ENCODE measurements at places on chromosomes 1 and 21. TPM values are rescaled to one million over a fixed set of nuclear protein-coding genes. Genes with fewer than 3 reads are reported as not detected.

Gene CAMK1G
- polyA plus RNA-seq = 15.1 TPM

Gene MAN1C1
- 0.26 TPM for polyA plus RNA-seq

Gene AMY1B
- polyA plus RNA-seq = not detected

Gene OR10J1
- not detected for polyA plus RNA-seq

Gene SLC44A5
- 7.8 TPM for polyA plus RNA-seq

Gene PCNT
- polyA plus RNA-seq = 15.2 TPM

Gene CR1L
- polyA plus RNA-seq = not detected

Gene CELF3
- polyA plus RNA-seq = 0.65 TPM

Gene TAL1
- polyA plus RNA-seq = not detected

Gene SLC22A15
- 0.41 TPM for polyA plus RNA-seq

Gene BCAN
- 0.25 TPM for polyA plus RNA-seq

Gene GPR3
- polyA plus RNA-seq = 6.0 TPM

Gene DISC1
- 1.7 TPM for polyA plus RNA-seq

Gene ZNF691
- 7.2 TPM for polyA plus RNA-seq

Gene EVA1C
- polyA plus RNA-seq = 9.5 TPM

Gene GUCA2A
- polyA plus RNA-seq = not detected

Gene TNNT2
- 0.57 TPM for polyA plus RNA-seq

Gene SV2A
- 22.7 TPM for polyA plus RNA-seq

Gene IFNLR1
- 0.29 TPM for polyA plus RNA-seq

Gene KANK4
- 0.02 TPM for polyA plus RNA-seq

Gene TFF1
- not detected for polyA plus RNA-seq

Gene FCRL4
- polyA plus RNA-seq = not detected

Gene PCBP3
- 4.2 TPM for polyA plus RNA-seq

Gene FMN2
- polyA plus RNA-seq = 7.2 TPM

Gene S100A7
- not detected for polyA plus RNA-seq

Gene SPATA45
- polyA plus RNA-seq = 0.24 TPM

Gene RGS8
- not detected for polyA plus RNA-seq

Gene KCNE1
- polyA plus RNA-seq = 0.16 TPM

Gene SLAMF1
- polyA plus RNA-seq = not detected

Gene HSPB7
- polyA plus RNA-seq = 0.05 TPM

Gene FAM131C
- 0.97 TPM for polyA plus RNA-seq

Gene THEM5
- polyA plus RNA-seq = not detected

Gene PNRC2
- polyA plus RNA-seq = 55.2 TPM

Gene BATF3
- polyA plus RNA-seq = 0.76 TPM

Gene XCL2
- not detected for polyA plus RNA-seq

Gene CFAP410
- 18.0 TPM for polyA plus RNA-seq

Measured in SK-N-SH (cell line).